T-helper 1 cell (primary cell): ENCODE measurements at places on chromosomes 1 and 21.

DNA sequence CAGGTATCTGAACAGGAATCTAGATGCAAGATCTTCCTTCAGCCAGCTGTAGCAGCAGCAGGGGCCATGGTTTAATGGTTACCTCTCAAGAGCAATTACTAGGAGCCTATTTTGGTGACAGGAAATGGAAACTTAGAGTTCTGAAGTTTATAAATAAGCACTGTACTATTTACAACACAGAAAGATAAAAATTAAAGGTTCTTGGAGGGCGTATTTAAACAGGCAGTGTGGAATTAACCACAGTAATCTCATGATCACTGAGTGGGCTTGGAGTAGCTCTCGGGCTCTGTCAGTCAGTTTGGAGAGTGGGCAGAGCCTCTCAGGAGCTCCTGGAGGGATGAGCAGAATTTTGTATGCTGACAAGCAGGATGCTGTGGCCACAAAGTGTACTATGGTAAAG lies 10.2 kb upstream of the FCRL5 start:
- no peak for DNase-seq

DNA sequence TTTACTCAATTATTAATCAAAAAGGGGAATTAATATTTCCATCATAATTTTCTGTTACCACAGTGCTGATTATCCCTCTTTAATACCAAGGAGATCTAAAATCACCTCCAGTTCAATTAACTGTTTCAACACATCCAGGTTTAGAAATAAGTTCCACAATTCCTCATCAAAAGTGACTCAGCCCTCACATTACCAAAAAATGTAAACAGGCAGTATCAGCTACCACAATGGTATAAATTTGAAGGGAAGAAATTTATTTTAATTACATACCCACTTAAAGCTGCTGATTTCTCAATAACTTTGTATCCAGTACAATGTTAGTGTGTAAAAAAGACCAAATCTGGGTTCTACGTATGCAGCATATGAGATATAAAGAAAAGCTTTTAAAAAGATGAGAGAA lies 51.9 kb downstream of the EIF4G3 start:
- no peak for DNase-seq

DNA sequence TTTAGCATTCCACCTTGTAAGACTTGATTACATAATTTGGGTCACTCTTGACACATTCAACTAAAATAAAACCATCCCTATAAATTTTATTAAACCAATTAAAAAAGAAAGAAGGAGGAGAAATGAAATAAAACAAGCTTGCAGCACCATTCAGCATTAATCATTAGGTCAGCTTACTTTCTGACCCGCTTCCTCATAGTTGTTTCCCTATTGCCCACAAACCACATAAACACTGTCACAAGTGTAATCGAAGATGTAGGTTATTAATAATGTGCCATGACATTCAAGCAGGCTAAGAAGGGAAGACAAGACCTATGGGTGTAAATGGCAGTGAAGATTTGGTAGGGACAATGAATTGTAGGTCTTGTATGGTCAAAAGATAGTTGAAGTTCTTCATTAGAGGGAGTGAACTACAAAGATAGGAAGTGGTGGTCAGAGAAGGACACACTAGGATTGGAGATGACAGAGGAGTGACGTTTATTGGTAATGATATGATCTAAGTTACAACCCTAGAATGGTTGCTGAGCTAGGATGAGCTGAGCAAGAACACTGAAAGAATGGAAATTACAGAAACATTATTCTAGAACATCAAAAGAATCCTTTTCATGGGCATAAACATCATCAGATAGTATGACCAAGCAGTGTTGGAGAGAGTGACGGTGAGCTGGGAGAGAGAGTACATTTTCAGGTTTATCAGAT lies 231.5 kb downstream of the KCNT2 start:
- no peak for DNase-seq

GRCh38 chr1:226967665-226968064 lies 27.6 kb downstream of the COQ8A start:
- DNase-seq = no peak

- no peak for DNase-seq
These were observed 203.4 kb upstream of the SPAG17 start for GRCh38 chr1:118388301-118388959.

GRCh38 chr21:31176725-31177124 lies 138.4 kb upstream of the KRTAP19-8 start:
- DNase-seq = no peak

GRCh38 chr1:44681905-44682882 lies 7.7 kb downstream of the ARMH1 start:
- no peak for DNase-seq

DNA sequence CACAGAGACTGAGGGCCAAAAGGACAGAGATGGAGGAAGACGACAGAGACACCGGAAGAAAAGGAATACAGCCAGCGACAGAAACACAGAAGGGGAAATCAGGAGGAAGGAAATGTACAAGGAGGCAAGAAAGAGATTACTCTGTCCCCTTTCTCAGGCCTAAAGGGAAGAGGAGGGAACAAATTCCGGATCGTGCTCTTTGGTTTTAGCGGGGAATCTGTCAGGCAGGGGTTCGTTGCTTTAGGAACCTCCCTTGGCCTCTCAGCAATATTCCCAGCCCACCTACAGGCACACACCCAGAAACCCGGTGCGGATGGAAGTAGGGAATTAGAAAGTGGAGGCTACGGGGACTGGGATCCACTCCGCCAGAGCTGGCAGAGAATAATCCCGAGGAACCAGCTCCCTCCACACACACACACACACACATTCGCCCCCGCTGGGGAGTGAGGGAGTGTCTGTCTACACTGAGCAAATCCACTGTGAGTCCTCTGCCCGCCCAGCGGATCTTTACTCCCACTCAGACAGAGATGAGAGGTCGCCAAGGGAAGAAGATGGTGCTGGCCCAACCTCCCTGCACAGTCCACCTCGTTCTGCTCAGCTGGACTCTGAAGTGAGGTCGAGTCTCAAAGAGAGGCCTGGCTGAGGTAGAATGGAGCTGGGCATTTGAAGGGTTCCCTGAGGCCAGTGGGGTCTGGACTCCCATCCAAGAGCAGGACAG lies 5.7 kb downstream of the TAL1 start:
- no peak for DNase-seq

DNA sequence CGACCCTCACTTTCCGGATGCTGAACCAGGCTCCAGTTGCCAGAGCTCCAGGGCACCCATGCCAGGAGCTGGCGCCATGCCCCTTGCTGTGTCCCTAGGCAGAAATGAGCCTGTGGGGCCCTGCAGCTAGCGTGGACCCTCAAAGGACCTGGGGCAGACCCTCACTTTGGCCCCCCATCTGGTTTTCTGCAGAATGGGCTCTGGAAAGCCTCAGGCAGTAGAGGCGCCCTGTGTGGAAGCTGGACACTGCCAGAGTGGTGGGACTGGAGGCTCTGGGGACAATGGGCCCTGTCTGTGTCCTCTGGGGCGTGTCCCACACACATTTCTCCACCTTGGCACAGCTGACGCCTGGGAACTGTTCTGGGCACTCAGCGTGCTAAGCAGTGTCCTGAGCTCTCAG lies 6.3 kb upstream of the AURKAIP1 start:
- no peak for DNase-seq

DNA sequence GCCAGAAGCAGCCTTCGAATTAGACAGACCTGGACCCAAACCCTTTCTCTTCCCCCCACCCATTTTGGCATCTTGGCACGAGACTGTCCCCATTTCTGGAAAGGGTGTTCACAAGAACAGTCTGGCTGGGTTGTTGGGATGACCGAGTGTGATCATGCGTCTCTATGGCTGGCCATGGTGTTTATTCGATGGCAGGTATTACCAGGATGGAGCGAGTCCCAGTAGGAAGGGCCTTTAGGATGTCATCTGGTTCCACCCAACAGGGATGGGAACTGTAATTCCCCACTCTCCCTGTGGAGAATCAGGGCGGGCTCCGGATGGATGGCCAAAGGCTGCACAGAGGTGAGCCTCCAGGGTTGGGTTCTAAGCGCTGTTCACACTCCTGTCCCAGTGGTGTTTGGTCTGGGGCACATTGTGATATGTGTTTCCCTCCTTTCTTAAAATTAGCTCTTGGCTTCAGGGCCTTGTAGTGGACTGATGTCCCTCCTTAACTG lies 33.4 kb upstream of the ATP5PO start:
- peak; percentile 9 for DNase-seq

- no peak for DNase-seq
These were observed 188.4 kb downstream of the BACH1 start for GRCh38 chr21:29487154-29487553.

- DNase-seq = peak; percentile 85
These were observed 31.7 kb upstream of the KHDRBS1 start for GRCh38 chr1:31981972-31982371.

DNA sequence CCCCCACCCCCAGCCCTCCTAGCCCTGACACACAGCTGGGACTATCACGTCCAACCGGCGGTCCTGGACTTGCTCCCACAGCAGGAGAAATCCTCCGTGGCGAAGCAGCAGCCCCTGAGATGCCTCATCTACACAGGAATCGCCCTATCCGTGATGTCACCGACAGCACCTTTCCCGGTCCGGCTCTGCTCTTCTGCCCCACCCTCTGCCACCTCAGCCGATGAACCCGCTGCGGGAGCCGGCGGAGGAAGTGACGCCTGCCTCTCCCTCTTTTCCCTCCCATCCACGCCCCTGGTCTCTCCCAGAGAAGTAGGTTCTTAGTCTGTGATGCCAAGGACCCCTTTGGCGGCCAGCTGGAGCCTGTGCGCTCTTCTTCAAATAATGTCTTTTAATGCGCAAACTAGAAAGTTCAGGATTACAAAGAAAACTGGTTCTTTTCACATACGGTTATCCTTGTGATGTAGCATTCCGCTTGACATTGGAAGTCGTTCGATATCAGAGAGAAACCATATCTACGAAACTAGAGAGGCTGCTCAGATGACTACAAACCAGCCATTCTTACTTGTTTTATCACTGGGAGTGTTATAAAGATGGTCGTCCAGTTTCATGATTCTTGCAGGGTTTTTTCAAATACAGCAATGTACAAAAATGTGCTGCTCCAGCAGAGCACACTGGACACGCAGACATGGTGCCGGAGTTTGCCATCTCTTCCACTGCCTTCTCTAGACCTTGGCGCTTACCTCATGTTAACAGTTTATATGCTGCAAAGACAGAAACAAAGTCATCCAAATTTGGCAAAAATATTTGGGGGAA lies 120.3 kb downstream of the PPIAL4G start:
- DNase-seq = no peak

DNA sequence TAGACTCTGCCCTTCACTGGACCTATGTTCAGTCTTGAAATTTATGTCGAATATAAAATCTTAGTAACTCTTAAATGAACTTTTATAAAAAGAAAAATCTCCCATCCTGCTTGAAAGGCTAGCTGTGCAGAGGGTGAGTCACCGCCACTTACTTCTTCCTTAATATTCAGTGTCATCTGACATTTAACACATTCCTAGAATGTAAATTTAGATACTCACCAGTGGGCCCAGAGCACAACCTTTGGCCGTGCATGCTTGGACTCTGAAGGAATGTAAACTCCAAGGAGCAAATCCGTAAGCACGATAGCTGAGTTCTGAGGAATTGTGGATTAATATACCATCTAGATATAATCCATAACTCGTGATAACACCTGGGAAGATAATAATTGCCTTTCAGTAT lies 403.3 kb downstream of the KCTD3 start:
- DNase-seq = no peak

GRCh38 chr1:22722901-22723550 lies 12.4 kb downstream of the EPHB2 start:
- no peak for DNase-seq

- DNase-seq = no peak
These were observed 9.0 kb downstream of the CRP start for GRCh38 chr1:159705251-159705903.

DNA sequence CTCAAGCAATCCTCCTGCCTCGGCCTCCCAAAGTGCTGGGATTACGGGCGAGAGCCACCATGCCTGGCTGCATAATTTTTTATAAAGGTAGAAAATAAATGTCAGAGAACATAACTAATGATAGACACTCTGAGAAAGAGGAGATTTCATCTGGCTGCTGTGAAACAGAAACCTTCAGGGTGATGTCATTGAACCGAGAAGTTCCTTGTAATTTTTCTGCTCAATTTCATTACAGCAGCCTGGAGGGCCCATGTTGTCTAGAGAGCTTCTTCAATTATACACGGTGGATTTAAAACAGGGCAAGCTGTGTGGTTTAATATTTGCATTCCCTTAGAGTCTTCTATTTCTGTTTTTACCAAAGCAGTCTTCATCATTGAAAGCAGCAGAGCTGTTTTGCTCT lies 64.3 kb upstream of the MORC3 start:
- no peak for DNase-seq

DNA sequence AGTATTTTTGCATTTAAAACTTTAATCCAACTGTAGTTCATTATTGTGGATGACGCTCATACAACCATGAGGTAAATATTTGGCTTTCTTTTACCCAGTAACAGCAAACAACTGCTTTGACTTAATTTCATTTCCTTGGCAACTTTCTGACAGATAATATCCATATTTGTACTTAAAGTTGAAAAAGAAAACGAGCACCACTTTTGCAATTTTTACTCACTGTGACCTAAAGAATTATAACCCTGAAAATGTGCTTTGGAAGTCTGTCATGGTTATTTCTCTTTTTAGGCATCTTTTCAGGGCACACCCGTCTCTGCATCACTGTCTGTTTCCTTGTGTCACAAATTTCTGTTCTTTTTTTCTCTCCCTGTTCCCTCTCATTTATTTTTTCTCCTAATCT lies 918 bp upstream of the CD2 start:
- no peak for DNase-seq
